ENCODE measurements at places on chromosomes 4 and X. TPM values are rescaled to one million over a fixed set of nuclear protein-coding genes. Genes with fewer than 3 reads are reported as not detected.

Gene RNF212
- total RNA-seq: 1.1 TPM

Gene PTCHD1
- 0.09 TPM for total RNA-seq

- no peak for DNase-seq
Measured at GRCh38 chr4:174058846-174059245, 224.6 kb downstream of the FBXO8 start.

DNA sequence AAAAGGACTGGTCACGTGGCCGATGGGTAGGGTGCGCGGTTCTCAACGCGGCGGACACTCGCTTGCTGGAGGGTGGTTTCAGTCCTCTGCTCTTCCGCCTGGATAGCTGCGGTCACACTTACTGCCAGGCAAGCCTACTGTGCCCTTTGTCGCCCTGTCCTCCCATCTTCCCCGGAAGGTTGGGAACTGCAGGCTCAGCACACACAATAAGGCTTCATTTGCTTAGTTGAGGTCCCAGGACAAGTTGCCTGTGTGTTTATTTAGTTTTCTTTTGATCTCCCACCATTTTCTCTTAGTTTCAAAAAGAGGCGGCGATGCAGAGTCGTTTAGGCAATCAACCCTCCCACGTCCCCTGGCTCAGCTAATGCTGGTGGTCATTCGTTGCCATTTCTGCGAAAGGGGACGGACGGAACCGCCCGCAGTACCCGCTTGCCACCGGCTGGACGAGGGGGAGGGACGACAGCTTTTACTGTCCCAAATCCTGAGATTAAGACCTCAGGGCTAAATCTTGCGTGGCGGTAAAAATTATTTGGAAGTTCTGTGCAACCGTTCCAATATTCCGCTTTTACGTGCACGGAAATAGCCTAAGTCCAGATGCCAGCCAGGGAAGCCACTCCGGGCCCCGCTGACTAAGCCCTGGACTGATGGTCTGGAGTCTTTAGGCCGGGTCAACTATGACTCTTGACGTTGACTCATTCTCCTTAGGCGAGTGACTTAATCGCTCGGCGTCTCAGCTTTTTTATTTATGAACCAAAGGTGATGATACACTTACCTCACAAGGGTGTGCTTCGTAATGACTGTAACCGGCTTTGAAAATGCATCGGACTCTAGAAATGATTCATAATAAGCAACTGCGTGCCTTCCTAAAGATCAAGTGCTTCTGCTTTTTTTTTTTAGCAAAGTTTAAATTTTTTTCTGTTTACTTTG lies 671 bp upstream of the EIF4E start:
- no peak for DNase-seq

GRCh38 chr4:16083241-16084191 lies at the start of gene PROM1:
Gene PROM1, minus strand, starts transcription at chr4:16084023. Its CDS starts 8,117 bp downstream, at chr4:16075906.
- no peak for DNase-seq

GRCh38 chrX:80412042-80412441 lies 8.2 kb upstream of the TENT5D start:
- DNase-seq: no peak

DNA sequence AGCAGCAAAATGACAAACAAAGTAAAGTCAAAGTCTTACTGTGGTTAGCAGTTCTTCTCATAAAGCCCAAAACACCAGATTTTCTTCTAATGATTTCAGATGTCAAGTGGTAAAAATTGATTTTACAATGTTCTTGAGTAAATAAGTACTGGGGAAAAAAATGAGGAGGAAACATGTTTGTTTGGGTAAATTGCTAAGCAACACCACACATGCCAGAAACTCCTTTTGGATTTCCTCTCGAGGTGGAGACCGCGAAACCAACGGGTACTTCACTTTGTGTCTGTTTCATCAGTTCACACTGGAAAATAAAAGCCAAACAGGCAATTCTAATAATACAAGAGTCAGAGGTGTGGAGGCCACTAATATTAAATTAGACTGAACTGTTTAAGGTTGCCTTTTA lies 4.6 kb upstream of the PKD2 start:
- DNase-seq: no peak

GRCh38 chr4:128525992-128526630 lies 238.5 kb upstream of the PGRMC2 start:
- DNase-seq: no peak

DNA sequence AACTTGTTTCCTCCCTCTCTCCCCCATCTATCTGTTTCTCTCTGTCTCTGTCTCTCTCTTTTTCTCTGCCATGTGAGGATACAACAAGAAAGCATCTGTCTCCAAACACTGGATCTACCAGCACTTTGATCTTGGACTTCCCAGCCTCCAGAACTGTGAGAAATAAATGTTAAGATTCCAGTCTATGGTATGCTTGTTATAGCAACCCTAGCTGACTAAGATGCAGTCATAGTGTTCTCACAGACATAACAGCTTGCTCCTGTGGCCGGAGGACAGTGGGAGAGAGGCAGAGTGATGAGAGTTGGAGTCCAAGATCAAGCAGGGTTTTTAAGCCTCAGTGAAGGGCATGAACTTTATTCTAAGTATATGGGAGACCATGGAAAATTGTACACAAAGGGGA lies 8.8 kb upstream of the NKX3-2 start:
- no peak for DNase-seq

GRCh38 chr4:53861856-53862610 lies 202.4 kb downstream of the CHIC2 start:
- DNase-seq: no peak

DNA sequence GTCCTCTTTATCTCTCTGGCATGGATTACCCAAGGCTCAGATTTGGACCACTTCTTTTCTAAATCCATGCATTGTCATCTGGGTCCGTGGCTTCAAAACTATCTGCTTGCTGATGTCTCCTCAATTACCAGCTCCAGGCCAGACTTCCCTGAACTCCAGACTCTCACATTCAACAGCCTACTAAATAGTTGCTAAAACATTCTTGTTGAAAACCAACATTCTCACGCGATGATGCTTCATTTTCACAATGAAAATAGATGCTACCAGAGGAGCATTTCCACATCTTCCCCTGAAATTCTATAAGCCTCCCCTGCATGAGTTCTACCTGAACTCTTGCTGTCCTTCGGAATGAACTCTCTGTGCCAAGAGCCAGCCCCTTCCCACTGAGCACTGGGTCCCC lies 5.2 kb upstream of the TLR6 start:
- DNase-seq: no peak

- DNase-seq: no peak
Measured at GRCh38 chr4:86250619-86251018, 109.2 kb downstream of the MAPK10 start.

DNA sequence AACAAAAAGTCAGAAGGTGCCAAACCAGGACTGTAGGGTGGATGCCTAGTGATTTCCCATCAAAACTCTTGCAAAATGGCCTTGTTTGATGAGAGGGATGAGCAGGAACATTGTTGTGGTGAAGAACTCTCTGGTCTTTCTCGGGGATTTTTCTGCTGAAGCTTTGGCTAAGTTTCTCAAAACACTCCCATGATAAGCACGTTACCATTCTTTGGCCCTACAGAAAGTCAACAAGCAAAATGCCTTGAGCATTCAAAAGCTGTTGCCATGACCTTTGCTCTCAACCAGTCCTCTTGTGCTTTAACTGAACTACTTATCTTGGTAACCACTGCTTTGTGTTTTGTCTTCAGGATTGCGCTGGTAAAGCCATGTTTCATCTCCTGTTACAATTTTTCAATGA lies 3.0 kb upstream of the SEC31A start:
- no peak for DNase-seq

GRCh38 chr4:13454786-13455185 lies 29.4 kb downstream of the RAB28 start:
- no peak for DNase-seq
